H4 (cell line): ENCODE measurements at places on chromosomes 4 and X. TPM values are rescaled to one million over a fixed set of nuclear protein-coding genes. Genes with fewer than 3 reads are reported as not detected.

- no peak for DNase-seq
Measured at GRCh38 chrX:108704839-108705238, 31.5 kb downstream of the IRS4 start.

Gene SPANXN3
- not detected in 2 replicates for total RNA-seq

DNA sequence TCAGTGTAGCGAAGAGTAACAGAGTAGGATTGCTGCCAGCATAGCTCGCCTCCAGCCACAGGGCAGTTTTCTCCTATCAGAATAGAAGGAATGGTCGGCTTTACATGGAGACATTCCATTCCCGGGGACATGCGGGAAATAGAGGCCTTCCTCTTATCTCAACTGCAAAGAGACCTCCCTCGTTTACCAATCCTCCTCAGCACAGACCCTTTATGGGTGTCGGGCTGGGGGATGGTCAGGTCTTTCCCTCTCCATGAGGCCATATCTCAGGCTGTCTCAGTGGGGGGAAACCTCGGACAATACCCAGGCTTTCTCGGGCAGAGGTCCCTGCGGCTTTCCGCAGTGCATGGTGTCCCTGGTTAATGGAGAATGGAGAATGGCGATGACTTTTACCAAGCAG lies 285.0 kb downstream of the ASMT start:
- DNase-seq: no peak

Gene TDO2
- 3.2 and 6.2 TPM in 2 replicates for total RNA-seq

DNA sequence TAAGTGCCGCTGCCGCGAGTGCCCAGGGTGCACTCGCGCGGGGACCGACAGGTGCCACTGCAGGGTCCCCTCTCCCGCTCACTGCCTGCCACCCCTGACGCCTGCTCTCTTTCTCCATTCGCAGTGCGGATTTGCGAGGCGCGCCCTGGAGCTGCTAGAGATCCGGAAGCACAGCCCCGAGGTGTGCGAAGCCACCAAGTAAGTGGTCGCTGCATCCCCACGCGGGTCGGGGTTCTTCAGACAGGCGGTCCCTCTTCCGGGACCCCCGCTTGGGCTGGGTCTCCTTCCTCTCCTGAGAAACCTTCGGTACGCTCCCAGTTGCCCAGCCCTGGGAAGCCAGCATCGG lies 547 bp downstream of the GUCY1A1 start:
- DNase-seq: no peak

Gene SHROOM2
- total RNA-seq: 2.5 and 3.6 TPM in 2 replicates

Gene MAPK10
- total RNA-seq: 3.8 and 8.1 TPM in 2 replicates
